Left colon (tissue), 2 donors: ENCODE measurements at places on chromosomes 1 and 21.
A peak's percentile ranks its signal among the peaks of the same experiment; 100 is the strongest.

- DNase-seq, result no peak
These were observed 448.5 kb downstream of the PRDM2 start for GRCh38 chr1:14148526-14148925.

DNA sequence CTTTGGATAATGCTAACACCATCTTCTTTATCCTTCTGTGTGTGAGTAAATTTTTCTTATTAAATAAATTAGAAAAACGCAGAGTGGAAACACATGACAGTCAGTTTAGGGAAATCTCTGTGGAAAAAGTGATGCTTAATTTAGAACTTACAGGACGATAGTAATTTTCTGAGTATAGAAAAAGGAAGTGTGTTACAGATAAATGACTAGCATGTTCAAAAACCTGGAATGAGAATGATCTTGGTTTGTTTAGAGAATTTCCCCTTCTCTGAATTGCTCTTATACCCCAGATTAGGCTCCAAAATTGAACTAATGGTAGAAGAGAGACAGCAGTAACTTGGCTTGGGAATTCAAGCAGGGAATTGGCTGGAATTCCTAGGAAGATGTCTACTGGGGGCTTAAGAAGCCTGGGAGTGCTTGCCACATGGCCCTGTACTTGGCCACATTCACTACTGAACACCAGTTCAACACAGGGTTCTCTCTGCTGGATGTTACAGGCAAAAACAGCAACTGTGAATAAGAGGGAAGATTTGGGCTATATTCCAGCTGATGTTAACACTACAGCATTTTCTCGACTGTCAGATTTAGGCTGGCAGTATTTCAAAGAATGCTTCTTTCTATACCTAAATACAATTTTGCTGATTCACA, 1004.2 kb downstream of the TTLL7 start:
- no peak for DNase-seq

DNA sequence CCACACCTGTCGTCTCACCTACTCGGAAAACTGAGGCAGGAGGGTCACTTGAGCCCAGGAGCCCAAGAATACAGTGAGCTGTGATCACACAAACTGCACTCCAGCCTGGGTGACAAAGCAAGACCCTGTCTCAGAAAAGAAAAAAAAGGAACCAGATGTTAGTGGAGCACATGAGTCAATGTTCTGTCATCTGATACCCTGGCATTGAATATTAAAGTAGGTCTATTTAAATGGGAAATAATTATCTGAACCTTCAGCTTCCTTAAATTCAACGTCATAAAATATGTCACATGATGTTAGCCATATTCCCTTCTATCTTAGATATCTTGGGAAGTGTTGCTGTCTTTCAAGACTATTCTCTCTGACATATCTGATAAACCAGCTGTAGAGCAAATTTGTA, 47.3 kb downstream of the NCAM2 start:
- DNase-seq, result no peak

DNA sequence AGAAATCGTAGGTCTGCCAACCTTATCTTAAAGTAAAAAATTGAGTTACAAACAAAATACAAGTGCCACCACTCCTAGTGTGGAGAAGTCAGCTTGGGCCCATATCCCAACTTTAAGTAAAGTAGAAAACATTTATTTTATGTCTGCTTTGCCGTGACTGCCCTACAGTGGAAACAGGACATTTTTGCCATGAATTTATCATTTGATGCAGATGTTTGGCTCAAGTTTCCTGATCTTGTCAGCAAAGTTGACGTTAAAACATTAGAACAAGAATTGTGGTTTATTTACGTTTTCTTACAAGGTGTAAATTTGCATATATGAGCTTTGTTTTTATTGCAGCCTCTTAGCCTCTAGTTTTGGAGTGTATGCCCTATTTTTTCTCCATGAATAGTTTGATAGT, 17.1 kb upstream of the KCNJ15 start:
- no peak for DNase-seq

DNA sequence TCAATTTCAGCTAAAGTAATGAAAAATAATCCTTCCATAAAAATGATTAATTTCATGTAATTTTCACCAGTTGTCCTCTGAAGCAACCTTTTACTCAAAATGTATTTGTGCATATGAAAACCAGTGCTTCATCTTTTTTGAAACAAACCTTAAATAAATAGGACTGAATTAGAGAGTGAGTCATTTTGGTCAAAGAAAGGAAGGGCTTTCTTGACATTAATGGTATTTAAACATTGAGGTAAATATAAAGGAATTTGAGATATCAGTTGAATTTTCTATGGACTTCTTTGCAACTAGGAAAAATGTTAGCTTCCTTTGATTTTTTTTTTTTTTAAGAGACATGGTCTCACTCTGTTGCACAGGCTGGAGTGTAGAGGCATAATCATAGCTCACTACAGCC, 38.7 kb downstream of the SNX7 start:
- DNase-seq, result no peak

DNA sequence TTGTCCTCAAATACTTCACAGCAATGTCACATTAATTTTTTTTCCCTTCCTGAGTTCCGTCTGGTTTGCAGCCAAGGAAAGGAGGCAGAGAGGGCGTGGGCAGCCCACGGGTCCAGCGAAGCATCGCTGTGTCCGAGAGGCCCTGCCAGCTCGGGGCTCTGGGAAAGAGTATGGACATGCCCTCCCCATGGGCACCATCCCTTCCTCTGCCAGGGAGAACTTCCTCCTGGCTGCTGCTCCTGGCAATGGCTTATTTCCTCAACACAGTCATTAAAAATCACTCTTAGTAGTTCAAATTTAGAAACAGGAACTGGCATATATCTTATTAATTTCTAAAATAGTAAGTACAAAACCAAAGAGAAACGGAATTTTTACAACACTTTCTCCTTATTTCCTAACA, 115.4 kb downstream of the RIPK4 start:
- DNase-seq, result no peak

GRCh38 chr1:182146286-182146685, 84.8 kb upstream of the ZNF648 start:
- DNase-seq, result peak; percentile 36

DNA sequence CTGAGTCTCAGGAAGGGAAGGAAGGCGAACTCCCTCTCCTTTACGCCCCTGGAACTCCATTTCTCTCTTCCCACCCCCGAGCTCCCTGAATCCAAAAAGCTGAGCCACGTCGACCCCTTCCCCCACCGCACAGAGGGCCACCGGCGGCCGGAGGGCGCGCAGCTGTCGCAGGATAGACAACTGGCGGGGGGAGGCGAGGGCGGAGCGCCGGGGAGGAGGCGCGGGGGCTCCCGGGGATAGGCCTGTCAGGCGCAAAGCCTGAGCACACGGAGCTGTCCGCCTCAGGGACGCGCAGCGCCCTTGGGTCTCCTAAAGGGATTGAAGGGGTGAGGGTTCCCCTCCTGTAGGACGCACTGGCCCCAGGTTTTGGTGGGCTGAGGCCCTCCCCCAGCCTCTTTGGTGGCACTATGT, 752 bp upstream of the ACTA1 start:
- no peak for DNase-seq

GRCh38 chr21:42309753-42310213, 5.4 kb downstream of the TFF3 start:
- peak; percentile 57 for DNase-seq

DNA sequence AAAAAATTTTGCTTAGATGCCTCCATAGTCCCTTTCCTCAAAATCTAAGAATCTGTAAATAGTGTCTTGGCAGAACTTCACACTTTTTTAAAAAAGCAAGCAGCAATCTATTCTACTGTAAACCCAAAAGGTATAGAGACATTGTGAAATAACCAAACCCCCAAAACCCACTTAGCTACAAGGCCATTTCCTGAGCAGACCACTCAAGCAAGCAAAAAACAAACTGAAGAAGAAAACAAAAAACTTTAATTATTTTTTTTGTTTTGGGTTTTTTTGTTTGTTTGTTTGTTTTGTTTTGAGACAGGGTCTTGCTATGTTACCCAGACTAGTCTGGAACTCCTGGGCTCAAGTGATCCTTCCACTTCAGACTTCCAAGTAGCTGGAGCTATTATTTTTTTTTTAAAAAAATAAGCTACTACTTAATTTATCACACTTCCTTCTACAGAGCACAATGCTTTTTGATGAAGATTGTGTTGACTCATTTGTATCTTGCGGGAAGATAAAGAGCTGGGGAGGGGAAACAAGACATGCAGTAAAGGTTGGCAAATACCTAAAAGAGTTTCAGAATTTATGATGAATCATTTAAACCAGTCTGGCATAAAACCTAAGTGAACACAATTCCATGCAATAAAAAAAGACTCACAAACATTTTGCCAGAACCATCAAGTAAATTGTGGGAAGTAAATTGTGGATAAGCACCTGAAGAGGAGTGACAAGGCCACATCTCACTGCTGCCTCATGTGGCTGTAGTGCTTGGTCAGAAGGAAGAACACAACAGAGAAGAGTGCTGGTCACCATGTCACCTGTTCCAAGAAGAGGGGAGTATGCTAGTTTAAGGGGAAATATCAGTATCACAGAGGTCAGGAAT, 2.7 kb upstream of the PTPN22 start:
- peak; percentile 50 for DNase-seq

GRCh38 chr21:42097274-42097673, 26.2 kb downstream of the UMODL1 start:
- no peak for DNase-seq

- DNase-seq, result peak; percentile 65
These were observed at the start of gene SLC30A10 for GRCh38 chr1:219927956-219928790. SLC30A10 (minus strand) TSS chr1:219928557; CDS start chr1:219928440, 117 bp downstream.

DNA sequence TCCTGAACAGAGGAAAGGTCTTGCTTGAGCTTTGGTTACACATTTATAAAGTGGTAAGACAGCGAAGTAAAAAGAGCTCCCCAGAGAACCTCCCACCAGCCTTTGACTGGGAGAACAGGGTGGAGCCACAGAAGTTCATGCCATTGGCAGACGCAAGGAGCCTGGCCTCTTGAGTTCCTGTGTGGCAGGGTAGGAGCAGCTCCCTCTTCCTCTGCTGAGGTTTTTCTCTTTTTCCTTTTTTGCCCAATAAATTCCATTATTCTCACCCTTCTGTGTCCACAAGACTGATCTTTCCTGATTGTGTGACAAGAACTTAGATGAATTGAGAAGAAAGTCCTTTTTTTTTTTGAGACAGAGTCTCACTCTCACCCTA, 4.3 kb downstream of the THEM4 start:
- DNase-seq, result no peak

DNA sequence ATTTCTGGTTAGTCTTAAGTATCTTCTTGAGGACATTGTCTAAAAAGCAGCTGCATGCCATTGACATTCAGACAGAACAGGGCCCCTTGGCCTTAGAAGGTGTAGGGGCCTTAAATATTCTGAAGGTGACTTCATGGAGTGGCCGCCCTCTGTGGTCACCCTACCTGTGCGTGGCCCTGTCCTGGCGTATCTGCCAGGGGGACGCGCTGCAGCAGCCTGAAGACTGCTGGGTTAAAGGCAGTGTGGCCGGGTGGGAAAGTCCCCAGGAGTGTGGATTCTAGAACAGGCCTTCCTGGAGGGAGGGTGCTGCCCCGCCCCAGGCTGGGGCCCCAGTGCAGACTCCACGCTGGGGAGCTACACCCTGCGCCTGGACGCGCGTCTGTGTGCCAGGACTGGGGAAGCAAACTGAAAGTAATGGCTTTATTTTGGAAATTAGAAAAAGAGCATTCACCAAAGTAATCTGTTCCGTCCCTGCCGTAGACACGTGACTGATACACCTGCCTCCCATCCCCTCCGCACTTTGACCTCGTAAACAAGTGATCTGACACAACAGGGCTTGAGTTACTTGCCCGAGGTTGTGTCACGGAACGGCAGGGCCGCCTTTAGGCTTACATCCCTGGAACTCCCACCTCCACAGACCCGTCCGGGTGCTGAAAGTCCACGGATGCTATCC, 1.8 kb downstream of the AGPAT3 start:
- DNase-seq, result peak; percentile 86

- DNase-seq, result no peak
These were observed 67.1 kb downstream of the MAN1C1 start for GRCh38 chr1:25683731-25684130.

DNA sequence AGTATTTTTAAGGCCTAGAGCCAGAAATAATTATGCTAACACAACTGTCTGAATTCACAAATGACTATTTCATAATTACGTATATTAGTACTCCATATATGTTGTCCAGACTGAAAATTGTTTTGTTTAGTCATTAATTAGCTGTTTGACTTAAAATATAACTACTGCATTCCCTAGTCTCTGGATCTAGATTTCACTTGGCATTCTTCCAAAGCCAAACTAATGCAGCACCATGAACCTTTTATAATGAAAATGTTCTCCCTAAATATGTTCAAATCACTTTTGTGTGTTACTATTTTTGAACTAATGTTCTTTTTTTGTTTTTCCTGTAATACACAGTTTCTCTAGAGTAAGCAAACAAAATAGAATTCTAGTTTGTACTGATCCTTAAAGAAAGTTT, 46.1 kb downstream of the CAMTA1 start:
- DNase-seq, result no peak

DNA sequence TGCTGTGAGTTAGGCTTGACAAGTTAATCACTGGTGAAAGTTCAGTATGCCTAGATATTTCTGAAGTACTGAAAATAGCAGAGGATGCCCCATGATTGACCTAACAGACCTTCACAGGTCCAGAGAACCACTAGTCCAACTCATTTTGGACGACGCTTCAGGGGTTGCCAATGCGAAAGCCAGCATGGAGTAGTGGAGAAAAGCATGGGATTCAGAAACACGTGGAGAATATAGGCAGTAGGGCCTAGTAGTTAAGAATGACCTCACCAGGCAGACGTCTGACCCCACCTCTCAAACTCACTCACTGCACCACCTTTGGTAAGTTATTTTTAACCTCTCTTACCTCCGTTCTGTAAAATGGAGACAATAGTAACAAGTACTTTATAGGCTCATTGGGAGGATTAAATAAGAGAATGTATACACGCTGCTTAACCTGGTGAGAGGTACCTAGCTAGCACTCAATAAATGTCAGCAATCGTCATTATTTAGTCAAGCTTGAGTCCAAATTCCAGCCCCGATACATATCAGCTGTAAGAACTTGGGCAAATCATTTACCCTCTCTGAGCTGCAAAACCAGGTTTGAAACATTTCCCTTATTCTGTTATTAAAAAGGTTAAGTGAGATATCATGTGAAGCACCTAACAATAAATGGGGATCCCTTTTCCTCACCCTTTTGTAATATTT, 13.2 kb downstream of the PLPP3 start:
- no peak for DNase-seq

DNA sequence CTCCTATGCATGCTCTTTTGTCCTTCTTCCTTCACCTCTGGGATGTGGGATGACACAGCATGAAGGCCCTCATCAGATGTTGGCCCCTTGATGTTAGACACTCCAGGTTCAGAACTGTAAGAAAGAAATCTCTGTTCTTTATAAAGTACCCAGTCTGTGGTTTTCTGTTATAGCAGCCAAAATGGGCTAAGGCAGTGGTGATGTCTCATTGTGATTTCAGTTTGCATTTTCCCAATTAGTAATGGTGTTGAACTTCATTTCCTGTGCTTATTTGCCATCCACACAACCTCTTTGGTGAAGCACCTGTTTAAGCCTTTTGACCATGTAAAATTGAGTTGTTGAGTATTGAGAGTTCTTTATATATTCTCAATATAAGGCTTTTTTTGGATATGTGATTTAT, 129.3 kb upstream of the C1orf174 start:
- no peak for DNase-seq
